ENCODE measurements at places on chromosomes 3 and 15.

GRCh38 chr15:73244333-73244732 lies 124.4 kb downstream of the HCN4 start:
- peak; percentile 36 for DNase-seq

DNA sequence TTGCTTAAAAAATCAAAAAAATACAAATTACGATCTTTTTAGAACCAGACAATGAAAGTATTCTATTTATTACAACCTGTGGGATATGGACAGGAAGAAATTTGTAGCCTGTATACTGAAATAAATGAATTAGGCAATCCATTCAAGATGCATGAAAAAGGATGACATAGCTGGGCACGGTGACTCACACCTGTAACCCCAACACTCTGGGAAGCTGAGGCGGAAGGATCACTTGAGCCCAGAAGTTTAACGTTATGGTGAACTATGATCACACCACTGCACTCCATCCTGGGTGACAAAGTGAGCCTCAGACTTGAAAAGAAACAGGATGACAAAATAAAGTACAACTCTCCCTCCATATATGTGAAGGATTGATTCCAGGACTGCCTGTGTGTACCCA lies 74.1 kb downstream of the MSL2 start:
- no peak for DNase-seq

DNA sequence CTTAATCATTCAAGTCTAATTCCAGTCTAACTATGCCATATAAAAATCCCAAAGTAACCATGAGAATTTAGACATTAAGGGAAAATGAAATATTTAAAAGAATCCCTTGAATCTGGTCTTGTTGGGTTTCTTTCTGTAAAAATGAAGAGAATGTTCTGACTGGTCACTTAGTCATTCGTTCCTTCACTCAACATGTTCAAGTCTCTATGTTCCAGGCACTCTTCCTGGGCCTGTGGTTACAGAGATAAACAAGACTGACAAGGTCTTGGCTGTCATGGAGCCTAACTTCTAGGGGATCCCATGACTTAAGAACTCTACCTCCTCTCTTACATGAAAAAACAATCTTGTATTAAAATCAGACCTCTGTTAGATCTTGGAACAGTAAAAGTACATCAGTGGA lies 638.6 kb upstream of the TBL1XR1 start:
- DNase-seq, result no peak

GRCh38 chr15:66308531-66308930 lies 15.2 kb downstream of the DIS3L start:
- DNase-seq, result no peak

DNA sequence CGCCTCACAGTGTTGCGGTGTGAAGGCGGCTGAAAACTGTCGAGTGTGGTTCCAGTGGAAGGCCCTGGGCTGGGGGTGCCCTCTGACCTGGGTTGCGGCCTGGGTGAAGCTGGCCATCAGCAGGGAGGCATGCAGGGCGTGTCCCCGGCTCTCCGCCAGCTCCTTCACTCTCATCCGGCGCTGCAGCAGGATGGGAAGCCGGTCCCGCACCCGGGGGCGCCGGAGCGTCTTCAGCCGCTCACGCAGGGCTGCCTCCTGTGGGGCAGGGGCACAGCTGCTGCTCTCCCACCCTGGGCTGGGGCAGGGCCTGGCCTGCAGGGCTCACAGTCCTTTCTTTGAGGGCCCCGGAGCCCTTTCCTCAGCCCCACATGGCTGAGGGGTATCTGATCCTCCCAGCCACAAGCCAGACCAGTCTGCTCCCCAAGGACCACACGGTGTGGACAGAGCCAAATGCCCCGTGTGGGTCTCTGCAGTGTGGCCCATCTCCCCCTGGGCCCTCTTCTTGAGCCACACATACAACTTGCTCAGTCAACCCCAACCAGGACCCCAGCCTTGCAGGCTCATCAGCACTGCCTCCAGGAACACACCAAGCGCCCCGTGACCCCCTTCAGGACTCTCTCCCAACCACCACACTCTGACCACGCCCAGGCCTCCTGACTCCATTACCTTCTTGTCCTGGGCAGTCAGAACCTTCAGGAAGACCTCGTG lies 26.8 kb downstream of the SPTBN5 start:
- DNase-seq, result no peak

GRCh38 chr3:171454041-171454440 lies 6.2 kb downstream of the TNIK start:
- no peak for DNase-seq

DNA sequence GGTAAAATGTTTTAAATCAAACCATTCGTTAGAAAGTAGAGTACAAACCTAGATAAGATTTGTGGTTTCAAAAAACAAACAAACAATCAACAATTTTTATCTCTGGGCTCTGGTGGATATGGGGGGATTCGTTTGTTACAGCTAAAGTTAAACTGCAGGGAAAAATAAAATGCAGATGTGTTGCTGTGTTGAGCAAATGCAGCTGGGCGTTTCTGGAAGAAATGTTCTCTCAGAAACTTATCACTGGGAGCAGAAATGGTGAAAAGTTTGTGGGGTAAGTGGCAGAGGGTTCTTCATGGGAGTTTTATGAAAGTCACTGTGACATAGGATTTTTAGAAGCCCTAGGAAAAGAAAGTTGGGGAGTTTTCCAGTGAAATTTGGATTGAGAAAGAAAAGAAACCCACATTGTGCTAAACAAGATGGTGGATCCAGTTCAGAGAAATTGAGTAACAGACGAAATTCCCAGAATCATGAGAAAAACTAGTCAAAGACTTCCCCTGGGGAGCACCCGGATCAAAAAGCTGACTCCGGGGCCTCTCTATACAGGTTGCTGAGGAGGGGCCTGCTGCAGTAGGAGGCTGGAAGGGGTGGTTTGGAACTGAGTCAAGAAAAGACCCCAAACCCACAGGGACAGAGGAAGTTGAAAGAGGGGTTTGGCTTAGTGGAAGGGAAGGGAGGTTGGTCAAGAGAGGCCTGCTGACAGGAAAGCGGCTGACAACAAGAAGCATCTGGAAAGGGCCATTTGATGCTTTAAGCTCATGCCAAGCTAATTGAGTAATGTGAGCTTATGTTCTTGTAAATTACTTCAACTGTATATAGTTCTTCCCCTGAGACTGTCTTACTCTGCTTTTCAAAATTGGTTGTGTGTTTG lies 108.7 kb downstream of the RARB start:
- no peak for DNase-seq

DNA sequence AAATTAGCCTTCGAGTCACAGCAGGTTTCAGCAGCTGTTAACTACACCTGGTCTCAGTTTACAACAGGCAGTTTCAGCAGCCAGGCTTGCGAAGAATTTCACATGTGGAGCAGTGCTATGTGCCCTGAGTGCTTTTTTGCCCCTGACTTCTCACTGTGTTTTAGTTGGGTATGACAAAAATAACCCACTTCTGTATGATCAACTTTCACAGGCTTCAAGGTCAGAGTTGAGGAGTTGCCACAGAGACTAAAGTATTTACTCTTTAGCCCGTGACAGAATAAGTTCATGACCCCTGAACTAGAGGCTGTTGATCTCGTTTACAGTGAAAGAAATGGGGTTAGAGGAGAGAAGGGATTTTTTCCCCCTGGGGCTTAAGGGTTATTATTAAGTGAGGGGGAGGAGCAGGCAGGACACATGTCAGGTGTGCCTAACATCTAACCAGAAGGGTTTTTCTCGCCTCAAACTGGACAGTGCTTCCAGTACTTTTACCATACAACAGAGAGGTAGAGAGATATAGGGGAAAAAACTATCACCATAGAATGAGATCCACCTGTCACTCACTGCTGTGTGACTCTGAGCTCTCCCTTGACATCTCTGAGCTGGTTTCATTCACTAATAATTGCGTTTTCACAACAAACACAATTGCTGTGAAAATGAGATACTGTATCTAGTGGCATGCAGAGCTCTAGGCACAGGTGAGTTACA lies 14.0 kb upstream of the TOPBP1 start:
- no peak for DNase-seq

DNA sequence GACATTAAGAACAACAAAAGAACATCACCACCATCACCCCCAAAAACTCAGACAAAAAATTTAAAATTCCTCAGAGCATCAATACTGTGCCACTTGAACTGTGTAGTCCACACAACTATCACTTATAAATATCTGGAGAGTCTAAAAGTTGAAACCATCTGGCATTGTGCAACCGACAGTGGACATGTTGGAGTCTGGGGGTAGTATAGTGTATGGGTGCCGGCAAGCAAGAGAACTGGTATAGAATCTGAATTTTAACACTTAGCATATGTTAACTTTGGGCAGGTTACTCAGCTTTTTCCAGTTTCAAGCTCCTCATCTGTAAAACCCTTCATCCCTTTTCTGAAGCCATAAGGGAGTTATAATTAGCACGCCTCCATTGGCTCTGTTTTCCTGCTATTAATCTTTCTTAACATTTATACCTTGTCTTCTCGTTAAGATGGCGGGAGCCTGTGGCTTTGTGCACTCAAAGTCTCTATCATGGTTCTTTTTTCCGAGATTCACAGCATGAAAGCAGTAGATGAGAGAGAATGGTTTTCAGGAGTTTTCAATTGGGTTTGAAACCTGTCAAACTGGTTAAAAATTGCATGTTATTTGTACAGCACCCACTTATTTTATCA lies 255.7 kb upstream of the TBL1XR1 start:
- no peak for DNase-seq

DNA sequence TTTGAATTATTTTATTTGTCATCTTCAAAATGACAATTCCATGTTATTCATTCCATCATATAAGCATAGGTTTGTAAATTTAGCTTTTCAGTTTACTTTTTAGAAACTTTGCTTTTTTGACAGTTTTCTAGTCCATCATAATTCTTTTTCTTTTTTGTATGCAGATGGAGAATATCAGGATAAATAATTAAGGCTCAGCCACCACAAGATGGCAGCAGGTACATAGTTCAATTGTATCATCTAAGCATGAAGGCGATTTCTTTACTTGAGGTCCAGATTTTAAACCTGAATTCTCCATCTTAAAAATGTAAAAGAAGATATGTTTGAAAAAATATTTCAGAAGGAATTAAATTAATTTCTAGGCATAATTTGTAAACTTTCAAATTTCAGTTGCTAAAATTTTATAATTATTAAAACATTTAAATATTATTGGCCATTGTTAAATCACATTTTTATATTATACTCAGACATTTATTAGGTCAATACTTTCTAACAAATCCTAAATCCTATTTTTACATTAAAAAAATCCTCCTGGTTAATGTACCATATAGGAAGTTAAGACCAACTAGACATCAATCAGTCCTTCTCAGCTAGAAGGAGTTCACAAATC lies 15.1 kb downstream of the PLSCR5 start:
- DNase-seq, result peak; percentile 66

- no peak for DNase-seq
These were observed 510.2 kb downstream of the NTRK3 start for GRCh38 chr15:87746333-87746732.

DNA sequence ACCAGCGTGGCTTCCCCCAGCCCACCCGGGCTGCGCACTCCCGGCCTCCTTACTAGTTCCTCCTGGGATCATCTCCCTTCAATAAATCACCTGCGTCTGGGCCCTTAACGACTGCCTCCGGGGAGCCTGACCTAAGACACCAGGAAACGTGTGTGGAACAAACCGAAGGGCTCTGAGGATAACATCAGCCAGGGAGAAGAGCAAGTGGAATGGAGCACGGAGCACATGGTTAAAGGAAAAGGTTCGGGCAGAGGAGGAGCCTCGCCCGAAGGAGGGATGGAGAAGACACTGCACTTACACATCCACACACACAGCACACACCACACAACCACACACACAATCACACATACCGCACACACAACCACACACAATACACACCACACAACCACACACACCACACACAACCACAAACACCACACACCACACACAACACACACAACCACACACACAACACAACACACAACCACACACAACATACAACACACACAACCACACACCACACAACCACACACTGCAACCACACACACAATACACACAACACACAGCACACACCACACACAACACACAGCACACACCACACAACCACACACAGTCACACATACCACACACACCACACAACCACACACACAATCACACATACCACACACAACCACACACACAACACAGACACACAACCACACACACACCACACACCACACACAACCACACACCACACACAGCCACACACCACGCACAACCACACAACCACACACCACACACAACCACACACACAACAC lies 24.7 kb downstream of the CPN2 start:
- DNase-seq, result no peak

- peak; percentile 45 for DNase-seq
These were observed 48.3 kb downstream of the SPTSSB start for GRCh38 chr3:161322781-161323568.
